ENCODE measurements at places on chromosomes 12 and 14.

DNA sequence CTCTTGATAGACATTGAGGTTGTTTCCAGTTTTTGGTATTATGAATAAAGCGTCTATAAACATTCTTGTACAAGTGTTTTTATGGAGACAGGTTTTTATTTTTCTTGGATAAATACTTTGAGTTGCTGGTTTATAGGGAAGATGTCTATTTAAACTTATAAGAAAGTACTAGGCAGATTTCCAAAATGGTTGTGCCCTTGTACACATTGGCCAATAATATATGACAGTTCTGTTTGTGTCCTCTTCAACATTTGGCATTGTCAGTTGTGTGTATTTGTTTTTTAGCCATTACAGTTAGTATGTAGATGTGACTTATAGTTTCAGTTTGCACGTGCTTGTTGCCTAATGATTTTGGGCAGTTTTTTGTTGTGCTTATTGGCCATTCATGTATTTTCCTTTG lies 42.1 kb downstream of the VRK1 start:
- DNase-seq = no peak

GRCh38 chr12:75606956-75607355 lies 95.5 kb upstream of the KRR1 start:
- DNase-seq = no peak

DNA sequence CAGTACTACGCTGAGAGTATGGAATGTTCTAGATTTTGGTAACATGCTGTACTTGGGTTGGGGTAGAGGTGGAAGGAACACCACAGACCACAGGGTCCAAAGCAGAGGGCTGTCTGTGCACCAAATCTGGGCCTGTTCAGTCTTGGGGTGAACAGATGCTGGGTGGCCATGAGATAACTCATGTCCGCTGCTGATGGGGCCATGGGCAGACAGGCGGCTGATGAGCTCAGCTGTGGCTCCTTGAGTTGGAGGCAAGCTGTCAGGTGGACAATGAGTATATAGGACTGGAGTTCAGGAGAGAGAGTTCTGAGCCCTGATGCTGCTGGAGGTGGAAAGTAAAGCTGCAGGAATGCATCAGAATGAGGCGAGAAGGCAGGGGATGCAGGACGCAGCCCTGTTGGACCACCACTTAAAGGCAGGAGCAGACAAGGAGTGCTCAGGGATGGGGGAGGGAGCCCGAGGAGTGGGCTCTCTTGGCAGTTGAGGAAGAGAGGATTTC lies 6.2 kb downstream of the SMIM41 start:
- DNase-seq = no peak

DNA sequence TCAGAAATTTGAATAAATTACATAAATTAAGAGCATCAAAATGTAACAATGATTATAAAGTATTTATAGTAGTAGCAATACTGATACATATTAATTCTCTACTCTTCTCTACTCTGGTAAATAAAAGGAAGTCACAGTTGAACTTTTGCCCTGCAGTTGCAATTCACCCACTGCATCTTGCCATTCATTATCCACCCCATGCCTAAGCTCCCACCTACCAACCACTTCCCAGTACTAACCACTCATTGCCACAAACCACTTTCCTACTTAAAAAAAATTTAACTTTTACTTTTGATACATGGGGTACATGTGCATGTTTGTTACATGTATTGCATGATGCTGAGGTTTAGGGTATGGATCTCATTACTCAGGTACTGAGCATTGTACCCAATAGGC lies 174.0 kb downstream of the RASSF9 start:
- no peak for DNase-seq

DNA sequence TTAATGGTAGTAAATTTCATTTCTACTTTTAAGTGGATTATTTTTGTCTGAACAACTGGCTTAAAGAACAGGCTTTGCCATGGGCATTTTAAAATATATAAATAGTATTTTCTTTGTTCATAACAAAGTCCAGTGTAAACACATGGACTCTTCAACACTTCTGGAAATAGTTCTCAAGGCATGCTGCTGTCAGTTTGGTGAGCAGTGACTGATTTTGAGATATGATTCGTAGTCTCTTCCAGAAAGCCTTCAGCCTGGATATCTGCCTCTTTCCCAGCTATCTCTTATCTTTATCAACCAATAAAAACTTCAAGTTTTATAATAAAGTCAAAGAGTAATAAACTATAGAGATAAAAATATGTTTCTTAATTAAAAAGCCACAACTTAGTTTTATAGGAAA lies 110.7 kb downstream of the NAV3 start:
- DNase-seq = no peak

DNA sequence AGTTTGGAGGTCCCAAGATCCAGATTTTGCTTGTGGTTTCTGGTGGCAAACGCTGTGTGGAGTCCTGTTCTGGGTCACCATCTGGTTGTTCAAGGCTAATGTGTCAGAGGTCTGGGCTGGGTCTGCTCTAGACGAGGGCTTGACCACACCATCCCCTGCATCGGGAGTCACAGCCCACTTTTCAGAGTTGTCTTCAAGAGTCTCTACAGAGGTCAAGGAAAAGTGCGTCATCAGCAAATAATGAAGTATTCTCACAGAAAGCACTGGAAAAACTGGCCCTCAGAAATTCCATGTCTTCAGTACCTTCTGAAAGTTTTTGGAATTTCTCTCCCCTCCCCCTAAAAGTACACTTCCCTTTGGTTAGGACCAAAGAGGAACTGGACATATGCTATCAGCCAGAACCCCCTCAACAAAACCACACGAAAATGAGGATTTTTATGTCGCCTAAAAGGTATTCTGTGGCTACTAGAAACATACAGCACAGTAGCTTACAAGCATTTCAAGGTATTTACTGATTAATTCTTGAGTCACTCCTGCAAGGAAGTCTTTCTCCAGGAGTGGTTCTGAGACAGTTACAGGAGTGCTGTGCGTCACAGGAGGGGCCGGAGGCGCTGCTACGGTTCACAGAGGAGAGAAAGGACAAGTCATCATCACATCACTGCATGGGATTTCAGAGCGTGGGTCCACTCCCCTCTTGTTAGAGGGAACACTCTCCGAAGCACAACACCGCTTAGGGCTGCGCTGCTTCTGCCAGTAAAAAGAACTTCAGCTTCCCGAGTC lies 35.4 kb downstream of the RAD52 start:
- no peak for DNase-seq

GRCh38 chr12:76417116-76417515 lies 68.9 kb upstream of the BBS10 start:
- DNase-seq = no peak

DNA sequence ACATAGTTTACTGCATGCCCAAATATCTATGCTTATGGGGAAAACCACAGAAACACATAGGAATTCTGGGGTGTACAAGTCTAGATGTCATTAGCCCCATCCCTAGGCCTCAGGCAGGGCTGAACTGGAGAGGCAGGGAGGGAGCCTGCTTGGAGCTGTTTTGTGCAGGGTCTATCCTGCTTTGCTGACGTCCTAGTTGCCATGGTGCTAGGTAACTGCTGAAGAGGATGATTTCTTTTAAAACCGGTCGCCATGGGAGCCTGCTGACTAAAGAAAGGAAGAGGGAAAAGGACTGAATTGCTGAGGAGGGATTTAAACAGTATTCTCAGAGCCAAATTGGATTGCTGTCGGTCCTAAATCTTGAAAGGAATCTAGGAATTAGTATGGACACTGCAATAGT lies 10.7 kb downstream of the GPR19 start:
- no peak for DNase-seq

DNA sequence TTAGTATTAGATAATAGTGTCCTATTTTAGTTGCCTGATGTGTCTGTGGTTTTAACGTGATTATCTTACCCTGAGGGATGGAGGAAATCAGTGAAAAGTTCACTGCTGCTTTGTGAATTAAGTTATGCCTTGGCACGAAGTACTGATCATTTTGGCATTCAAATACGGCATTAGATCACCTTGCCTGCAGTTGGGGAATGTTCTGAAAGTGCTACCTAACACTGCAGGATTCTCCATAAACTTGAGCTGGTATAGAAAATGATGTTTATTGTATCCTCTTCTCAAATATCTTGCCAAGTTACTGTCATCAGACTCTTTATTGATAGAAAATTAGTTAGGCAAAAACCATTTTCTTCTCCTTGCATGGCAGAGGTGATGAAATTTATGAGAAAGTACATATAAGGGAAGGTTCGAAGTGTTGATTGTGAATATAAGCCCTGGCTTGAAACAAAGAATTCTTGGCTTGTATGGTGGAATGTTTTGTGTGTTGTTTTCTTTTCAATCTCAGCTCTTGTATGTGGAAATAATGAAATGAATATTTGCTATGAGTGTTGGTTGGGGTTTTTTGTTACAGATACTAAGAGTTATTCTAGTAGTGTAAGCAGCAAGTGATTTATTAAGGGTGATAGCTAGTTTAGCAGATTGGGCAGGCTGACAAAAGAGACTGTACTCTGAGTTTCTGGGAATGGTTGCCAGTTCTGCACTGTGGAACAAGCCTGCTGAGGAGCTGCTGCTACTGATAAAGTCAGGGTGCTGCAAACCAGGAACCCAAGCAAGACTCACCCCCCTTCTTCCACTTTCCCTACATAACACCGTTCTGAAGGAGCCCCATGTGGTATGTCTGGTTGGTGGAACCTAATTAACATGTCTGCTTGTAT lies 448.3 kb downstream of the PCNX1 start:
- no peak for DNase-seq

DNA sequence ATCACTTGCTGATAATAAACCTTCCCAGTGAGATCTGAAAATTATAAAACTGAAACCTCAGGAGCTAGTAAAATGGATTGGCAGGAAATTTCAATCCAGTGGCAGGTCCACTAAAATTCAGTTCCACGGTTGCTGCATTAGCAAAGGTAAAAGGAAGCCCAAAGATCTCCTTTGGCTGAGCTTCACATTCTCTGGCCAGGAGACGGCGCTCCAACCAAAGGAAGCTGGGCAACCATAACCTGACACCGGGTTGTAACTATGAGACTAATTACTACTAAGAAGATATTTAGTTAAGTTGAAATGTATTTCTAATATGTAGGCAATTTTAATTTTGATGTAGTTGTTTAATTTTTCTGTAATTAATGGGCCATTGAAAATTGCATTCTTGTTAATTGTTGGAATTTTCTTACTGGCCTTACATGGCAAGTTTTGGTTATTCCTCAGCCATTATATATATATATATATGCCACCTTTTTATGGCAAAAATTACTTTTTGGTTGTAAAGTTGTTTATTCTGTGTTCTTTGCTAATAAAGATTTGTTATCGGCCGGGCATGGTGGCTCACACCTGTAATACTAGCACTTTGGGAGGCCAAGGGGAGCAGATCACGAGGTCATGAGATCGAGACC lies 17.0 kb downstream of the OR8S1 start:
- DNase-seq = peak; percentile 14

DNA sequence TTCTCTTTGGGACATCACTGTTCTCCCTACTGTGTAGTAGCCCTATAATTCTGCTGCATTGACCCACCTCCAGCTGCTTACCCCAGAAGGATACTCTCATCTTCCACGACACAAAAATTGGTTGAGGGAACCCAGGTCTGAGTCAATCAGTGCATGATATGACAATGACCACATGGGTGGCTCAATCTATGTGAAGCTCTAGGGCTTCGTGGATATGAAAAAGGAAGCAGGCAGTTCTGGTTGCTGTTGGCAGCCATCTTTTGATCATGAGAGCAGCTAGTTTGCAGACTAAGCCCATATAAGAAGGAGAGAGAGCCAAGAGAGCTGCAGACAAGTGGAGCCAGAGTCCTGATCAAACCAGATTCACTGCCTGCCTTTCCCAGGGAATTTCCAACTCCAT lies 57.9 kb downstream of the AVPR1A start:
- DNase-seq = no peak

GRCh38 chr12:121036810-121037326 lies 2.2 kb downstream of the OASL start:
- peak; percentile 46 for DNase-seq

DNA sequence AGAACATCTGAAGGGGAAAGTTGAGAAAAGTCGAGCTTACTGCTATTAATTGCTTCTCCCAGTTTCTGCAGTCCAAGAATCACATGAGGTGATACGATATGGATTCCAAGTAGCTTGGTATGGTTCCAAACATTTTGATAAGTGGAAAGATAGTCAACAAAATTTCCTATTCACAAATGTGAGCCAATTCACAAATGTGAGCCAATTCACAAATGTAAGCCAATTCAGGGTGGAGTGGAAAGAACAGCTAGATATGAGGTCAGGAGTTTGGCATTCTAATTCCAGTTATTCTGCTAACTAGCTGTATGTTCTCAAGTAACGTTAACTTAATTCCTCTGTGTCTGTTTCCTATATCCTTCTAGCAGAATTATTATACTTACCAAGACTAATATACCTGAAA lies 37.6 kb upstream of the DHRS4 start:
- no peak for DNase-seq

- no peak for DNase-seq
These were observed 79.1 kb upstream of the LMO3 start for GRCh38 chr12:16685107-16685506.

DNA sequence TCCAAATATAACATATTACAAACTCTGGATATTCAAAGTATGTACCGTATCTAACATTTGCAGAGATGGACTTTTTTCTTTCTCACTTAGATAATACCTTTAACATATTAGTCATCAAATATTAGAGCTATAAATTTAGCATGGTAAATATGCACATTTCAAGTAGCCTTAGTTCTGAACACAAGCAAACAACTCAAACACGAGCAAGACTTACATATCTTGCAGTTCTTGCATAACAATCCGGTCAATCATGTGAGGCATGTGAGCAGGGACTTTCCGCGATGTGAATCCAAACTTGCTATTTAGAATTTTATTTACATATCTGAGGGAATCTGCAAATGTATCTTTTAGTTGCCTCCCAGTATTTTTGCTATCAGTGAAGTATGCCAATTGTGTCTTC lies 22.1 kb upstream of the SYCP3 start:
- DNase-seq = no peak

DNA sequence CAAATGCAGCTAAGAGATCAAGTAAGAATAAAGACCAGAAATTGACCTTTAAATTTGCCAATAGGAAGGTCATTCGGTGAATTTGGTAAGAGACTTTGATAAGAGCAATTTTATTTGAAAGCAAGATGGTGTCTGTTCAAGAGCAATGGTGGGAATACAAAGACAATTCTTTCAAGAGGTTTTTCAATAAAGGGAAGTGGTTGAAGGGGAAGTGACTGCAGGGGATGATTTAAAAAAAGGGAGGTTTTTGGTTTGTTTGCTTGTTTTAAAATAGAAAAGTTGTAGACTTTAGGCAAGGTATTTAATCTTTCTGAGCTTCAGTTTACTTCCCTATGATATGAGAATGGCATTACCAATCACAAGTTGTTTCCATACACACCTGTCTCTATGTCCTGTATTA lies 4.3 kb upstream of the APPL2 start:
- DNase-seq = no peak

GRCh38 chr14:73968885-73969284 lies 18.8 kb downstream of the COQ6 start:
- no peak for DNase-seq

DNA sequence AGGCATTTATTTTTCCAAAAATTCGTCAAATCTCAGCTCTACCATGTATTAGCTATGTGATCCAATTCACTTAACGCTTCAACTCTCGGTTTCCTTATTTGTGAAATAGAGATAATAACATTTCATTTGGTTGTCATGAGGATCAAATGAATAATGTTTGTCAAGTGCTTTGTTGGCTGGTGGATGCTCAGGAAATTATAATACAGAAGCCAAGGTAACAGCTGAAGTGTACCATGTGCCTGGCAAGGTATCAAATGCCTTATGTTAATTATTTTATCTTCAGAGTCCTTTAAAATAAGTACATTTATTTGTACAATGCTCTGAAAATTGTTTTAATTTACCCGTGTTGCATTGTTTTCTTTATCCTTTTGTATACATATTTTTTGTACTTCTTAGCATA lies 6.1 kb upstream of the PRKCH start:
- no peak for DNase-seq

- no peak for DNase-seq
These were observed 22.3 kb downstream of the ZNF268 start for GRCh38 chr12:133203344-133204263.

Measured in effector memory CD8-positive, alpha-beta T cell (primary cell).